Adrenal gland (tissue), 19 donors: ENCODE measurements at places on chromosomes 2 and 18. TPM values are rescaled to one million over a fixed set of nuclear protein-coding genes. Genes with fewer than 3 reads are reported as not detected.
A peak's percentile ranks its signal among the peaks of the same experiment; 100 is the strongest.

- no peak overlapping the region for H3K4me3 ChIP-seq
- H3K36me3 ChIP-seq = peaks cover 7% of the 10 kb centered on the region
- no peaks in the 10 kb centered on the region for H3K4me1 ChIP-seq
- no peaks in the 10 kb centered on the region for H3K27me3 ChIP-seq
- H3K27ac ChIP-seq = no peak overlapping the region
Observed at GRCh38 chr2:196836440-196836839, 27.3 kb upstream of the C2orf66 start.

DNA sequence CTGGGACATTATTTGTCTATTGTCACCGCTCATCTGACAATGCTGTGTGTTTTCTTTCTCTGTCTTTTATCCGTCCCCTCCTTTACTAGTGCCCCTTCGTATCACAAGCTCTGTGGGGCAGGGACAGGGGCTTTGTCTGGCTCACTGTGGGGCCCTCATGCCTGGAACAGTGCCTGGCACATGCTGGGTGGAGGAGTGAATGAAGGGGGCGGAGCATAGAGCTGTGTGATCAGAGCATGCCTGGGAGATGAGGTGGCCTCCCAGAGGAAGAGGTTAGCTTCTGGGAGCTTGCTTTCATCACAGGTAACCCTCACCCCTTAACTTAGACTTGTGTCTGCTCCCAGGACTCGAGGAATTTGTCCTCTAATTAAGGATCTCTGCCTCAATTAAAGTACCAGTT lies 16.4 kb downstream of the MTCL1 start:
- H3K36me3 ChIP-seq = no peaks in the 10 kb centered on the region
- no peaks in the 10 kb centered on the region for H3K4me1 ChIP-seq
- no peak overlapping the region for H3K27ac ChIP-seq
- no peak overlapping the region for H3K4me3 ChIP-seq
- DNase-seq = no peak

DNA sequence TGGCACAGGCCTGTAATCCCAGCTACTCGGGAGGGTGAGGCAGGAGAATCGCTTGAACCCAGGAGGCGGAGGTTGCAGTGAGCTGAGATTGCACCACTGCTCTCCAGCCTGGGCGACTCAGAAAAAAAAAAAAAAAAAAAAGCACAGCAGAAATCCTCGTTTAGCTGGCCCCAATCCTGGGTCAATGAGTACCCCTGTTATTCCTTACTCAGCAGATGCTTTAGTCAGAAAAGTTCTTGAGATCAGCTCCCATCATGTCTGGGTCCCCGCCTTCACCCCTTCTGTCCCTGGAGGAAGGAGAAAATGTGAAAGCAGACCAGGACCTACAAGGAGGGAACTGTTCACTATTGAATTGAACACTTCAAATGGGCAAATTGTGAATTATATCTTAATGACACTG lies 16.4 kb upstream of the KCNG3 start:
- peaks cover 8% of the 10 kb centered on the region for H3K4me1 ChIP-seq
- DNase-seq = no peak
- no peaks in the 10 kb centered on the region for H3K27me3 ChIP-seq
- H3K27ac ChIP-seq = no peak overlapping the region
- H3K4me3 ChIP-seq = no peak overlapping the region
- no peaks in the 10 kb centered on the region for H3K36me3 ChIP-seq

Gene FAM161A
- 2.3 TPM for total RNA-seq

DNA sequence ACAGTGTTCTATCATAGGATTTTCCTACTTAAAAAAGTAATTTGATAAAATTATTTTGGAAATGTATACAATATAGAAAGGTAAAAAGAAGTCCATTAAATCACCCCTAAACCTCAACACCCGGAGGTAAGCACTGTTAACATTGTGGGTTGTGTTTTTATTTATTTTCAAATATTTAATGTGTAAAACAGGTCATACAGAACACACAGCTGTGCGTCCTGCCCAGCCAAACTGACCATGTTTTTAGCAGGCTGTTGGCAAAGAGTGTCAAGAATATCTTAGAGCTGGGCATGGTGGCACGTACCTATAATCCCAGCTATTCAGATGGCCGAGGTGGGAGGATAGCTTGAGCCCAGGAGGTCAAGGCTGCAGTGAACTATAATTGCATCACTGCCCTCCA lies 78.8 kb upstream of the ZNF532 start:
- no peaks in the 10 kb centered on the region for H3K27me3 ChIP-seq
- no peak overlapping the region for H3K4me3 ChIP-seq
- DNase-seq = no peak
- H3K27ac ChIP-seq = no peak overlapping the region

DNA sequence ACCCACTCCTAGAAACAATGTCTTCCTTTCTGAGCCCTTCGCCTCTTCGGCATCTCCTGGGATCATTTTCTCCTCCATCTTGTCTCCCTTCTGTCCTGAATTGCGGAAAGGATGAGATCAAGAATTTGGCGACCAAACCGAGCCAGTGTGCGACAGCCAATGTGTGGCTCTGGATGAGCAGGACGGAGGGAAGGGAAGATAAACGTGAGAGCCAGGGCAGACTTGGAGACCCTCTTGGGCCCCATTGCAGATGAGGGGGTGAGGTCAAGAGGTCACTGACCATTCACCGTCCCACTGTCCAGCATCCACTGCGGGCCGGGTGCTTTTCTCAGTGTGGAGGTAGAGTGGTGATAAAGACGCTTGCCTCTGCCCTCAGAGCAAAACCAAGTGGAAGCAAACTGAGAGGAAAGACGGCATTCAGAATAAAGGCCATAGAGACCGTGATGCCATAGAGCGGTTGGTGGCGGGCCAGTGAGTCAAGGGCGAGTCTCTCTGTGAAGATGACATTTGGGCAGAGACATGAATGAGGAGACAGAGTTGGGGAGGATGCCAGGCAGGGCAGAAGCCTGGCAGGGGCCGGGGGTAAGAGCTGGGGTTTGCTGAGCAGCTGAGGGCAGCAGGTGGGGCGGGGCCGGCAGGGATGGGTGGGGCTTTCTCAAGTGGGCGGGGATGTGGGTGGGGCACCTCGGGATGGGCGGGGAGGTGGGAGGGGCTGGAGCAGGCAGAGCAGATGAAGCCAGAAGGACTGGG lies 55.6 kb downstream of the ACAA2 start:
- no peaks in the 10 kb centered on the region for H3K4me1 ChIP-seq
- no peak for DNase-seq
- H3K27me3 ChIP-seq = no peaks in the 10 kb centered on the region
- no peak overlapping the region for H3K4me3 ChIP-seq

- no peak overlapping the region for H3K4me3 ChIP-seq
- H3K27me3 ChIP-seq = no peaks in the 10 kb centered on the region
- H3K36me3 ChIP-seq = no peaks in the 10 kb centered on the region
- H3K27ac ChIP-seq = no peak overlapping the region
Observed at GRCh38 chr2:191262436-191262835, 17.2 kb downstream of the MYO1B start.

GRCh38 chr2:163324677-163325076 lies 411.1 kb downstream of the FIGN start:
- no peak for DNase-seq
- no peak overlapping the region for H3K27ac ChIP-seq
- no peaks in the 10 kb centered on the region for H3K4me1 ChIP-seq
- H3K27me3 ChIP-seq = no peaks in the 10 kb centered on the region
- no peaks in the 10 kb centered on the region for H3K36me3 ChIP-seq

DNA sequence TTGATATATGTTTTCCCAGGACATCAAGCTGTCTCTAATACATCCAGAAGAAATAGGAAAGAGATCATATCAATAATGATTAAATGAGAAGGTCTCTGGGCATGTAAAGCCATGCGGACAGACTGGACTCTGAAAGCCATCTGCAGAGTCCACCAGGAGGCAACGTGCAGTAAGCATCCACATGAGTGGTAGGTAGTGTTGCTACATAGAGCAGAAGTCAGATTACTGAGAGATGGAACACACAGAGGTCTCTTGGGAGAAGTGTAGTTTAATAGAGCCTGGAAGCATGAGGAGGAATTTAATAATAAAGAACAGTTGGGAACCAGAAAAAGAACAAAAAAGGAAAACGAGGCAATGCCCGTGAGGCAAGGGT lies 758.1 kb upstream of the DDX18 start:
- H3K27me3 ChIP-seq = no peaks in the 10 kb centered on the region
- no peaks in the 10 kb centered on the region for H3K4me1 ChIP-seq
- no peak overlapping the region for H3K4me3 ChIP-seq
- no peak for DNase-seq
- no peak overlapping the region for H3K27ac ChIP-seq

GRCh38 chr2:182917924-182918323 lies 51.5 kb upstream of the FRZB start:
- no peaks in the 10 kb centered on the region for H3K27me3 ChIP-seq
- no peak overlapping the region for H3K27ac ChIP-seq
- no peak for DNase-seq
- no peak overlapping the region for H3K4me3 ChIP-seq

- peak overlapping the region; percentile 43 for H3K4me3 ChIP-seq
- peak; percentile 72 for DNase-seq
- H3K36me3 ChIP-seq = no peaks in the 10 kb centered on the region
- peaks cover 10% of the 10 kb centered on the region for H3K4me1 ChIP-seq
Observed at GRCh38 chr2:170714381-170715061, 616 bp upstream of the SP5 start.

GRCh38 chr2:227267410-227268115 lies 57.5 kb upstream of the MFF start:
- H3K27ac ChIP-seq = no peak overlapping the region
- no peak overlapping the region for H3K4me3 ChIP-seq
- no peak for DNase-seq
- no peaks in the 10 kb centered on the region for H3K4me1 ChIP-seq

Gene PDE1A
- 5.1 TPM for total RNA-seq

DNA sequence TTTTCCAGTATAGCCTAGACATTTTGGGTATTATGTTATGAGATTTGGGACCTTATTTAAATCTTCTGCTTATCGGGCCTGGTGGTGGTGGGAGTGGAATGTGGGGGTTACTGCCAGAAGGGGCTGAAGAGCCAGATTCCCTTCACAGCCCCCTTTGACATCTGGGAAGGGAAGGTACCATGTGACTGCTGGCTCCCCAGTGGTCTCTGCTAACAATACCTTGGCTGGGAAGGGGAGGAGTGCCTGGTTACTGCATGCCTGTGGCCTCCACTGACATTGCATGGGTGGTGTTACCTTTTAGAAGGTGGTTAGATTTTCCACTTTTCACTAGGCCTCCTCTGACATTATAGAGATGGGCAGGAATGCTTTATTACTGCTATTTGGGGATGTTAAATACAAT lies 8.0 kb downstream of the ATP9B start:
- no peak for DNase-seq
- H3K4me3 ChIP-seq = no peak overlapping the region
- H3K36me3 ChIP-seq = no peaks in the 10 kb centered on the region

DNA sequence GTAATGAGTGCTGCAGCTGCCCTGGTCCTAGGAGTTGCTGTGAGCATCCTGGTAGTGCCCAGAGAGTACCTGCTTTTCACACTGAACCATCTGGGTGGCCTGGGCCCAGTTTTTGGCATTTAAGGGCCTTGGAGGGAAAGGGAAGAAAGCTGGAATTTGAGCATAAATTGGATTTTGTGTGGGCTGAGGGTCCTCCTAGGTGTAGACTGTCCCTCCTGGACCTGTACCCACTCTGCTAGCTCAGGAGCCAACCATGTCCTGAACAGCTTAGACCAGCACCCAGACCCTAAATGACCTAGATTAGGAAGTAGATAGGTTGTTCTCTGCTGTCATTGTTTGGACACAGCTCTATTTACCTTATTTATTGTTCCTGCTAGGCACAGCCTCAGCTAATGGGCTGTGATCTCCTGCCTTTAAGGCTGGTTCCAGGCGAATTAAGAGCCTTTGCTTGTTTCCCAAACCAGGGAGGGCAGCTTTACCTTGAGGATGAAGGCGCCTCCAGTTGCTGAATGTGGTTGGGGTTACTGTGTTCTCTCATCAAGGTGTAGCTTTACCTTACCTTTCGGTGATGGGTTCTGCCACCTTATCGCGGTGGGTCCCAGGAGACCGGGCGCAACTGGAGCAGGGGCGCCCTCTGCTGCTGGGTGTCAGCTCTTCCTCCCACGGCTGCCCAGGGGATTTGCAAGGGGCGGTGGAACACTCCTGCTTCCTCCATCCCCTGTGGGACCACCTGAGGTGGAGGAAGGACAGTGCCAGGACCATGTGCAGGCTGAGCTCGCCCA lies 34.4 kb downstream of the ITGA6 start:
- H3K27me3 ChIP-seq = no peaks in the 10 kb centered on the region
- no peak overlapping the region for H3K4me3 ChIP-seq
- peaks cover 35% of the 10 kb centered on the region for H3K4me1 ChIP-seq
- H3K27ac ChIP-seq = no peak overlapping the region
- H3K36me3 ChIP-seq = no peaks in the 10 kb centered on the region

- no peaks in the 10 kb centered on the region for H3K27me3 ChIP-seq
- H3K4me1 ChIP-seq = peaks cover 3% of the 10 kb centered on the region
- no peak overlapping the region for H3K27ac ChIP-seq
- H3K36me3 ChIP-seq = no peaks in the 10 kb centered on the region
- no peak overlapping the region for H3K4me3 ChIP-seq
Observed at GRCh38 chr2:127577208-127577475, 41.7 kb downstream of the MYO7B start.

DNA sequence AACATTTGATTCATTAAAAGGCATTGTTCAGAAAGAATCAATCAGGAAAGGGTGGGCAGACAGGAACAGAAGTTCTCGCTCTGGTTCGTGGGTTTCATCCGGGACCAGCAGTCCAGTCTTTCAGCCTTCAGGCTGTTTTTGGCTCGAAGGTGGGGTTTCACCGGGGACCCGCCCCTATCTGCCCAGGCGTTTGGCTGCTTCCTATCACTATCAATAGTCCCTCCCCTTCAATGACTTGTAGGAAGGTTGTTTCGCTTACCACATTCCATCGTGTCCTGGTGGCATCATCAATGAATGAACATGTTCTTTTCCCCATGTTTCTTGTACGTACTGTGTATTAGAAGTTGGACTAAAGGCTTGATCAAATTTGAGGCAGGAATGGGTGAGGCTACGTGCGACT lies 130.3 kb downstream of the NEDD4L start:
- H3K4me1 ChIP-seq = peaks cover 15% of the 10 kb centered on the region
- H3K36me3 ChIP-seq = no peaks in the 10 kb centered on the region
- no peak overlapping the region for H3K27ac ChIP-seq

Gene PTPRN
- 0.39 TPM for total RNA-seq

Gene CFAP53
- 1.4 TPM for total RNA-seq

GRCh38 chr2:238433941-238434845 lies 7.5 kb downstream of the ASB1 start:
- H3K4me1 ChIP-seq = peaks cover 17% of the 10 kb centered on the region
- no peak for DNase-seq
- H3K27me3 ChIP-seq = no peaks in the 10 kb centered on the region
- H3K27ac ChIP-seq = no peak overlapping the region
- H3K36me3 ChIP-seq = no peaks in the 10 kb centered on the region
- H3K4me3 ChIP-seq = no peak overlapping the region
